ENCODE measurements at places on chromosomes 7 and 10.
A peak's percentile ranks its signal among the peaks of the same experiment; 100 is the strongest.

- no peak for DNase-seq
These were observed 86.4 kb downstream of the TMEM106B start for GRCh38 chr7:12297283-12298108.

DNA sequence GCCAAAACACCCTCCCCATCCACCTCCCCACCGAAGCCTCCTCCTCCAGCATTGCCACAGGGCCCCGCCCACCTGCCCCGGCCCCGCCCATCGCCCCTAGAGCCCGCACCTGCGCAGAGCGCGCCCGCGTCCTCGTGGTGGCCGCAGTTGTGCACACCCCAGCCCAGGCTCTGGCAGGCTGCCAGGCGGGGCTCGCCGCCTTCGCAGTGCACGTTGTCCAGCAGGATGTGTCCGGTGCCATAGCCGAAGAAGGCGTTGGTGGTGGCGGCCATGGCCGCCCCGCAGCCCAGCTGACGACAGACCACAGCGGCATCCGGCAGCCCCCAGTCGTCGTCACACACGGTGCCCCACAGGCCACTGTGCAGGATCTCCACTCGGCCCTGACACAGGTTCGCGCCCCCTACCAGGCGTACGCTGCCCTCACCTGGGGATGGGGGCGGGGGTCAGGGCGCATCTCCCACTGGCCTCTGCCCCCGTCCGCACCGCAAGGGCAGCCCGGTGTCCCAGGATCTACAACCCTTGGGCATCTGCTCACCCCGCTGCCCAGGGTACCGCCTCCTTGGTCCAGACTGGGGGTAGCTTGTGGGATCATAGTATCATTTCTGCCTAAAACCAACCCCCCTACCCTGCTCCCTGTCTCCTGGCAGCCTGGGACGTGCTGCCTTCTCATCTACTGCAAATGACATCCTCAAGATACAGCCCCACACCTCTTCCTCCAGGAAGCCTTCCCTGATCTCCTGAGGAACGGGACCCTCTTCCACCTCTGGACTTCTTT lies 11.9 kb downstream of the SSC4D start:
- peak; percentile 61 for DNase-seq

GRCh38 chr10:5805711-5806110 lies 7.5 kb downstream of the GDI2 start:
- no peak for DNase-seq

DNA sequence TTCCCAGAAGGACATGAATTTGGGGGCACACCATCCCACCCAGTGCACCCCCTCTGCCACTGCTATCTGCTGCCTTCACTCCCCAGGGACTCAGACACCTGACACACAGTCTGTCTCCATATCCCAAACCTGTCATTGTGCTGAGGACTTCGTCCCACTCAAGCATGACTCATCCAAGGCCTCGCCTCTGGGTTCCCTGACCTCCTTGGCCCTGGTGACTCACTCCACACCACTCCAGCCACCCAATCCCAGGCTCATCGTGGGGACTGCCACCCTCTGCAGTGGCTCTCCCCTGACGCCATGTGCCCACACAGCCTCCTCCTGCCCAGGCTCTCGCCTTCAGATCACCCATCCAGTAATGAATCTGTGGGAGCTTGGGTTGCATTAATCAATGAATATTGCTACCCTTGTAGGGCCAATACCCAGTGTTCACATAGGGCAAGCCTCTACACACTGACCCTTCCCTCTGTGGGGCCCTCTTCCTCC lies 6.6 kb upstream of the INSIG1 start:
- DNase-seq, result no peak

DNA sequence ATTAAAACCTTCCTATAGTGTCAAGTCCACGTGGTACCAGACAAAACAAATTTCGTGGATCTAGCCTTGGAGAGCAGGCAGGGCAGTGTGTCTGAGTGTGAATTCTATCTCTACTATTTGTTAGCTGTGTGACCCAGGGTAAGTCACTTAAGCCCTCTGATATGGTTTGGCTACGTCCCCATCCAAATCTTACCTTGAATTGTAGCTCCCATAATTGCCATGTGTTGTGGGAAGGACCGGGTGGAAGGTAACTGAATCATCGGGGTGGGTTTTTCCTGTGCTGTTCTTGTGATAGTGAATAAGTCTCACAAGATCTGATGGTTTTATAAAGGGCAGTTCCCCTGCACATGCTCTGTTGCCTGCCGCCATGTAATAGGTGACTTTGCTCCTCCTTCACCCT lies 2.8 kb upstream of the NPFFR1 start:
- DNase-seq, result no peak

DNA sequence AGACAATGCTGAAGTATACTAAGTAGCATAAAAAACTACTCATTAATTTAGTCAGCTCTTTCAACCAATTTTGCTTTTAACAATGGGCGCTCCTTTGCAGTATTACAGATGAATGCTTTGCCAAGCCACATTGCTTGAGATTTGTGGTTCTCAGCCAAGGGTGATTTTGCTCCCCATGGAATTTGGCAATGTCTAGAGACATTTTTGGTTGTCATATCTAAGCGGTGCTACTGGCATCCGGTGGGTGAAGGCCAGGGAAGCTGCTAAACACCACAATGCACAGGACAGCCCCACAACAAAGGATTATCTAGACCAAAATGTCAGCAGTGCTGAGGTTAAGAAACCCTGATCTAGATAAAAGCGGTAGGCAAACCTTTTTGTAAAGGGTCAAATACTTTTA lies 112.0 kb downstream of the UBE2H start:
- no peak for DNase-seq

DNA sequence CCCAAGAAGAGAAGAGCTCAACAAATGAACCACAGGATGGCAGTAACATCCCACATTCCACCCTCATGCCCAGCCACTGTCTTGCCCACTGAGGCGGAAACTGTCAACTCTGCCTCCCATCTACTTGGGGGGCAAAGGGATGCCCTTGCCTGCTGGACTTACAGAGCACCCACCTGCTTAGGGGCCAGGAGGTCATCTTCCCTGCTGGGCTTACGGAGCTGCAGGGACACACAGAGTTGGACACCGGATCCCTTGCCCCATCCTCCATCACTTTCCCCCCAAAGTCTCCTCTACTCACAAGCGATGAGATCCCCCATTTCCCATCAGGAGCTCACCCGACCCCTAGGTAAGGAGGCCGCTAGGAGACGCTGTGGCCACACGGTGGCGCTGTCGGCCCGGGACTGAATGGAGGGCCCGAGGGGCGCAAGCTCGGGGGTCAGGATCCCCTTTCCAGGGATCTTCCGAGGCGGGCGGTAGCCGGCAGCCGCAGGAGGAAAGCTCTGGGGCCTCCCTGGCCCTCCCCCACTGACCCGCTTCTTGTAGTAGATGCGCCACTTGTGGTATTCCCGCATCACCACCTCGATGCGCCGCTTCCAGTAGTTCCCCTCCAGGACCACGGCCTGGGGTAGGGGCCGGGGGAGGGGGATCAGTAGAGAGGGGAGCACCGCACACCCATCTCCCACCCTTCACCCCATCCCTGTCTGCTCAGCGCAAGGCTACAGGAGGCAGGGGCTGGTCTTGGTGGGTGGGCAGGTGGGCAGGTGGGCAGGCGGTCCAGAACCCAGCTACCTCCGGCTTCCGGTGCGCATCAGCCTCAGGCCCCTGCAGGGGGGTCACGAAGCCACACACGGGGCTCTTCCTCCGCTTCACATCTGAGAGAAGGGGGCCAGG lies 17.3 kb downstream of the MLXIPL start:
- peak; percentile 48 for DNase-seq

GRCh38 chr10:89518876-89519842 lies 16.2 kb downstream of the SLC16A12 start:
- no peak for DNase-seq

DNA sequence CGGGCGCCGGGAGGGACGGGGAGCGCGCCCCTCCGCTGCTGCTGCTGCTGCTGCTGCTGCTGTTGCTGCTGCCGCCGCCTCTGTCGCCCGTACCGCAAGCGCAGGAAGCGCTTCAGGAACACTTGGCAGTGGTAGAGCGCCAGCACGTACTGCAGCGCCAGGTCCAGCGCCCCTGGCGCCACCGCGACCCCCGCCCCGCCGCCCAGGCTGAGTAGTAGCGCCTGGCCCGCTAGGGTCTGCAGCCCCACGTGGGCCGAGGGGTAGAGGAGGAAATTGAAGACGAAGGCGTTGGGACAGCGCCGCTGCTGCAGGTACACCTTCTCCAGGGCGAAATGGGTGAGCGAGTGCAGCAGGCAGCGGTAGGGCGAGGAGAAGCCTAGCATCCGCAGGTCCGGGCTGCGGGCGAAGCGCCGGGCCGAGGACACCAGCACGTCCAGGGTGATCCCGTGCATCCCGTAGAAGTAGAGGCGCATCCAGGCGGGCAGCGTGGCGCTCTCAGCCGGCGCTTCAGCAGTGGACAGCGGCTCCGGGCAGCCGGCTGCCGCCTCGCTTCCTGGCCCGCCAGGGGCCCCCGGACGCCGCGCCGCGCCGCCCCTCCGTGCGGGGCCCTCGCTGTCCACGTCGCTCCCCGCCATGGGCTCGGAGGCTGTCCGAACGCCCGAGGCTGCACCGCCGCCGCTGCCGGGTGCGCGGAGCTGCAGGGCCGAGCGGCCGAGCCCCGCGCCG lies at the start of gene TMEM229A:
Gene TMEM229A (minus strand): TSS at position 699 of the 726 bp plus-strand sequence. CDS start 64 bp downstream, at position 635.
- DNase-seq, result no peak

DNA sequence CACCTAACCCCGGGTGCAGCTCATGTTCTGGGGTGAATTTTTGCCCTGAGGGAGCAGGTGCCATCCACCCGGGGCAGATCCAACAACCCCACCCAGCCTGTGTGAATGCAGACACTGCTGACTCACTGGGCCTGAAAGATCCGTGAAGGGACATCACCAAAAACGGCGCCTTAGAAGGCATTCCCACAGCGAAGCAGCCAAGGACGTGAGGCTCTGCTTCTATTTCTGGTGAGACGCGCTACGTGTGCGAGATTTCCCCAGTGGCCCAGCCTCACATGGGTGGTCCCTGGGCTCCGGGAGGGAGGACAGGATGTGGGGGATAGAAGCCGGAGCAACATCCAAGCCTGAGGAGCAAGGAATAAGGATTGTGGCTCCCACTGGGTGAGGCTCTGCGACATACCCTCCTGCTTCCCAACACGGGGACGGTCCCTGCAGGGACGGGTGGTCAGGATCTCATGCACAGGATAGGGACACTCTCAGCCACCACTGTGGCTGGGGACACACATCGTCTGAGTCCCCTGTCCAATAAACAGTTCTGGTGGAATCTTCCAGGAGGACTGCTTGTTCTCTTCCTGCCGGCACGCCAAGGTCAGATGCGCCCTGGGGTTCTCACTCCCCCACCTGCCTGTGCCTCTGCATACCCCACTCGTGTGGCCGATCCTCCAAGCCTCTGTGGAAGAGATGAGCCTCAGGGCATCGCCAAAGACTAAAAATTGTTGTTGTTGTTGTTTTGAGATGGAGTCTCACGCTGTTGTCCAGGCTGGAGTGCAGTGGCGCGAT lies 70.2 kb downstream of the ZRANB1 start:
- DNase-seq, result no peak

DNA sequence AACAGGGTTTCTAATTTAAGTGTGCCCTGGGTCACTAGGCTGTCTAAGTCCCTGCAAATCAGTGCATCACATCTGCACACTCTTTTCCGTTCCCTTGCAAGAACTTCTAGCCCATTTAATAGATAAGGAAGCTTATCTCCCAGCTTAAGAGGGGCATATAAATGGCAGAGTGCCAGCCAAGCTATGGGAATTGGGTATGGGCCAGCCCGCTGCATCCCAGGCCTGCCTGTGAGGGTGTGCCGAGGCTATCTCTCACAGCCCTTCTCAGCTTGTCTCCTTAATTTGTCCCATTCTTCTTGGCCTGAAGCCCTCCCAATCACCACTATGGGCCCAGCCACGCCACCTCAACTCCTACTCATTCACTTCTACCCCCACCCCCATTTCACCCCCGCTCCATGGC lies 14.7 kb downstream of the AQP1 start:
- DNase-seq, result no peak

DNA sequence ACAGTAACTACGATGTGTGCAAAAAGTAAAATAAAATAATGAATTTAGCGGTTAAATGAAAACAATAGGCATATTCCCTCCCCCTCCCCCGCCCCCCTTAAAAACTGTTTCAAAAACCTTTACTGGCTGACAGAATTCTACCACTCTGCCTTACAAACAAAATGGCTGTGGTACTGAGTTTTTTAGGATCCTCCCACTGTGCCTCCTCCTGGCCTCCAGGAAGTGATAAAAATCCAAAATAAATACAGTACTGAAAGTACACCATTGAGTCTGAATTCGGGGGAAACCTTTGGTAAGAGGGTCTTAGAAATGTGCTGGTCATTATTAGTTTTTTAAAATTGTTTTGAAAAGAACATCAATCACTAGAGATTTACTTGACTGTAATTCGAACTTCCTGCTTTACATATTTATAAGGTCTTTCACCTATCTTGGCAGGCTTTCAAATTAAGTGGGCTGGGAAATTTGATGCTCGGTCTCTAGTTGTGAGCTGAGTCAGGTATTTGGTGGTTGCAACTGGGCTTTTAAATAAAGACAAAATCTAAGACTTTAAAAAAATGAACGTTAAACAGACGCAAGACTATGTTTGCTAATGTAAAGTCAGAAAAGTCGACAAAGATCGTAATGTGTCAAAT lies 32.5 kb upstream of the EPC1 start:
- DNase-seq, result no peak

DNA sequence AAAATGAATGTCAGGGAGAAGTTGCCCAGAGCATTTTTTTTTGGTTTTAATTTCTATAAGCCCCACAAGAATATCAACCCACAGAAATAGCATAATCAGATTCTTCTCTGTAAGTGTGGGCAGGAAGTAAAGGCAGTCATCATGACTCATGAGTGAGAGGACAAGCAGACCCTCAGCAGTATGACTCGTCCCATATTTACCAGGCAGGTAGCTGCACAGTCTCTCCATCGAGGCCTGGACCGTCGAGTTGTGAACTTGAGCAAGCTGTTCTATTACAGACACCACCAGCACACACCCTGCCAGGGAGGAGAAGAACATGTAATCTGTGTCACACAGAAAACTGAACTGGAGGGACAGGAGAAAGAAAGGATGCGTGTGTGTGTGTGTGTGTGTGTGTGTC lies 37.8 kb downstream of the AOAH start:
- no peak for DNase-seq

GRCh38 chr10:103510046-103510685 lies 16.7 kb downstream of the NEURL1 start:
- DNase-seq, result no peak

- DNase-seq, result no peak
These were observed 117.1 kb upstream of the DIP2C start for GRCh38 chr10:806451-807162.

GRCh38 chr10:11610166-11610825 lies 1.2 kb downstream of the USP6NL start:
- no peak for DNase-seq

DNA sequence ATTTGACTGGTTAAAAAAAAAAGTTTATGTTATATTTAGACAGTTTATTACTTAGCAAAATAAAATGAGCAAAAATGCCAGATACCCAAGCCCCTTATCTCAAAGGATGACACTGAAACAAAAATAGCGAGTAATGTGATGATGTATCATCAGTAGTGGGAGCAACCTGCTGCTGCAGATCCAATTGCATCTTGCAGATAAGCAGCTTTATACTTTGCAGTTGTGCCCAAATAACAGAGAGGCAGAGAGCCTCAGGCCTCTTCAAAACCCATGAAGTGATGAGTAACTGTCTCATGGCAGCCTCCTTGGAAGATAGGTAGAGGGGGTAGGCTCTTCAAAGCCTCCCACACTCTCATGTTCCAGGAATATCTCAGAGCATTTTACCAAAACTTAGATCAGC lies 468.2 kb upstream of the LRRTM3 start:
- DNase-seq, result no peak

All from activated naive CD4-positive, alpha-beta T cell (primary cell).